ENCODE measurements at places on chromosomes 13 and 19.

GRCh38 chr13:34344816-34345215 is 526.9 kb downstream of the RFC3 start:
- DNase-seq, result no peak

GRCh38 chr19:3073931-3074595 is 11.8 kb upstream of the TLE5 start:
- no peak for DNase-seq

DNA sequence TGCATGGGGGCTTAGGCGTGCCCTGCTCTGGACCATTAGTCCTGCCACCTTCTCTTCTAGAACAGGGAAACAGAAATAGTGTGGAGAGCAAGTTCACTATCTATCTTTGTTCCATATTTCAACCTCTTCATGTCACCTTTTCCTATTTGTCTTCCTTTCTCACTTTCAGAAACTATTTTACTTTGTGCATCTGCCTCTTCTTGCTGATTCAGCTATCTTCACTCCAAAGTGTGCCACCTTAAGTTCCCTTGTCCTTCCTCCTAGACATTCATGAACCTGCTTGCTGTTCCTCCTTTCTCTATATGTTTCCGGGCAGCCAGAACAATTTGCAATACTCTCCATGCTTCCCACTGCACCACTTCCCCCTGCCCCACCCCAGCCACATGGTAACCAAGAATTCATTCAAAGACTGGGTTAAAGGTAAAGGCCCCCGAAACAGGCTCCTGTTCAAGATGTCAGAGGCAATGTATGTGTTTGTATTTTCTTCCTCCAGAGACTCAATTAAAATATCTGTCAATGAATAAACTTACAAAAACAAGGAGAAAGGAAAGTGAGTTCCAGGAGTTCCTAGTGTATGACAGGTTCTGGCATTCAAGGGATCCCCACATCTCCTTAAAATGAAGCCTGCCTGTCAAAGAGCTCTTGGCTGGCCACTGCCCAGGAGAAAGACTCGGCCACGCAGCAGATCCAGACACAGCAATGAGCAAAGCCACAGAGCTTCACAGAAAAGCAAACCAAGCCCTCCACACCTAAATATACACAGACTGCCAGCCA is 268.1 kb downstream of the DNAJC15 start:
- DNase-seq, result no peak

DNA sequence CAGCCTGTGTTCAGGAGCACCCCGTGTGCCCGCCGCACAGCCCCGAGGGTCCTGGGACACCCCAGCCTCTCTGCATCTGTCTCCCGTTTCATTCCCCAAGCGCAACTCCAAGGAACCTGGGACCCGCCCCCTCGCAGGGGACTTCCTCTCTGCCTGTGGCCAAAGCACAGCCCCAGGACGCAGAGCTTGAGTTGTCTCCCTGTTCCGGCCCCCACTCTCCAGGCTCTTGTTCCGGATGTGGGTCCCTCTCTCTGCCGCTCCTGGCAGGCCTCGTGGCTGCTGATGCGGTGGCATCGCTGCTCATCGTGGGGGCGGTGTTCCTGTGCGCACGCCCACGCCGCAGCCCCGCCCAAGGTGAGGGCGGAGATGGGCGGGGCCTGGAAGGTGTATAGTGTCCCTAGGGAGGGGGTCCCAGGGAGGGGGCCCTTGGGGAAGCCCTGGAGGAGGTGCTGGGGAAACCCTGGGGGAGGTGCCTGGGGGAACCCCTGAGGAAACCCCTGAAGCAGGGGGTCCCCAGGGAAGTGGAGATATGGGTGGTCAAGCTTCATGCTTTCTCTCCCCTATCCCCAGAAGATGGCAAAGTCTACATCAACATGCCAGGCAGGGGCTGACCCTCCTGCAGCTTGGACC is 1.3 kb downstream of the HCST start:
- DNase-seq, result peak; percentile 80

DNA sequence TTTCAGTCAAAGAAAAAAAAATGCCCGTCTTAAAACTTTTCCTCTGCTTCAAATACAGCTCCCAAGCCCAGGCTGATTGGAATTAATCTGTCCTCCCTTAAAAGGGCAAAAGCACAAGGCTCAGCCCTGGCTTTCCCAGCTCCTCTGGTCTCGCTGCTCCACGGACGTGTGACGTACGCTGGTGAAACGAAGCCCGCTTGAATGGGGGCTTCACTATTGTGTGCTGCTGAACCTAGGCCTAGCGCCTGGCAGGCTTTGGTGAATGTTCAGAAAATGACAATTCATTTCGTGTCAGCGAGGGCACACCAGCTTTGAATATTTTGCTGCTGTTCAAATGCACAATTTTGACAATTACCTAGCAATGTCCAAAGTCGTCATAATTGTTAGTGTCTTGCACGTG is 615 bp upstream of the ZNF135 start:
- no peak for DNase-seq

Data from T follicular helper cell (primary cell).